Heart right ventricle (tissue), 16 donors: ENCODE measurements at places on chromosomes 16 and 17. TPM values are rescaled to one million over a fixed set of nuclear protein-coding genes. Genes with fewer than 3 reads are reported as not detected.
A peak's percentile ranks its signal among the peaks of the same experiment; 100 is the strongest.

Gene KRT23
- polyA plus RNA-seq, result not detected

Gene CLEC19A
- polyA plus RNA-seq, result not detected

Gene TEX14
- polyA plus RNA-seq, result 0.88 TPM

Gene ASPHD1
- polyA plus RNA-seq, result 0.28 TPM

Gene TBC1D3H
- not detected for polyA plus RNA-seq

Gene KRT32
- 0.22 TPM for polyA plus RNA-seq

Gene HLF
- polyA plus RNA-seq, result 4.4 TPM

Gene CISD3
- polyA plus RNA-seq, result 83.6 TPM

Gene OR1A1
- not detected for polyA plus RNA-seq

Gene CORO1A
- 11.5 TPM for polyA plus RNA-seq

Gene FBXO39
- 0.37 TPM for polyA plus RNA-seq

Gene HAP1
- polyA plus RNA-seq, result not detected

Gene USP10
- 17.5 TPM for polyA plus RNA-seq

- no peak for DNase-seq
Measured at GRCh38 chr16:58497468-58497867, 2.5 kb upstream of the NDRG4 start.

GRCh38 chr16:11629071-11630030 lies 38.9 kb upstream of the SNN start:
- DNase-seq, result no peak

DNA sequence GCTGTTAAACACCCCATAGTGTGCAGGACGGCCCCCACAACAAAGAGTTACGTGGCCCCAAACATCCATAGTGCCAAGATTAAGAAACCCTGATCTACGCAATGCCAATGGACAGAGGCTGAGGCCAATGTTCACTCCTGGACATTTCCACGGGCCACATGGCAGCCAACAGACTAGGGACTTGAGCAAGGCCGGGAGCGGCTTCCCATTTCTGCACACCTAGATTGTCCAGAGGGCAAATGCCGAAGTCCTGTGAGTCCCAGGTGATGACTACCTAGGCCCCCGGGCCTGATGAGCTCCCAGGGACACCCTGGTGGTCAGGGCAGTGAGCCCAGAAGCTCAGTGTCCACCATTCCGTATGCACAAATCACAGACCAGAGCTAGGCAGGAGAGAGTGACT lies 95.5 kb downstream of the AMFR start:
- no peak for DNase-seq

- DNase-seq, result no peak
Measured at GRCh38 chr16:82108774-82109173, 61.2 kb downstream of the MPHOSPH6 start.

- DNase-seq, result no peak
Measured at GRCh38 chr16:66028510-66029216, 337.8 kb upstream of the CDH5 start.

DNA sequence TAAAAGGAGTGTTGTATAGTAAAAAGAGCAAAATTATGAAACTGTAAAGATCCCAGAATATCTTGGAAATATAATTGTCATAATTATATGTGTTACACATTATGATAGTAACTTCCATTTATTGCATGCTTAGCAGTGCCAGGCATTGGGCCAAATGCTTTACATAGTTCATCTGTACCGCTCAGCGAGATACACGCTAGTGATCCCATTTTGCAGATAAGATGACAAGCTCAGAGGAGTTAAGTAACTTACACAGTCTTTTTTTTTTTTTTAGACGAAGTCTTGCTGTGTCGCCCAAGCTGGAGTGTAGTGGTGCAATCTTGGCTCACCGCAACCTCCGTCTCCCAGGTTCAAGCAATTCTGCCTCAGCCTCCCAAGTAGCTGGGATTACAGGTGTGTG lies 6.8 kb upstream of the EZH1 start:
- DNase-seq, result no peak

DNA sequence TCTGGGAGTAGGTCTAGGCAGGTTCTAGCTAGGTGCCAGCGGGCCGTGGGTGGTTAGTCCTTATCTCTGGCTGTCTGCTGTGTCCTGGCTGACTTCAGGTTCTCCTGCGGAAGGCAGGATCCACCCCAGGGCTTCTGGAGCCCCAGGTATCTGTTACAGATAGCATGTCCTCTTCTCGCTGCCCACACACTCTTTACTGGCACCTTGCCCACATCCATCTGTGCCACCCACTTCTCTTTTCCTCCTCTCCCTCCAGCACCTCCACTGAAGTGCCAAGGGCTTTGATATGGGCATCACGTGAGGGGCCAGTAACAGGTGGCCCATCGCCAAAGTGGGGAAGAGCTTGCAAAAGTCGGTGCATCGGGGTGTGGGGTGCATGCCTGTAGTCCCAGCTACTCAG lies 4.6 kb upstream of the MPP2 start:
- peak; percentile 57 for DNase-seq

- no peak for DNase-seq
Measured at GRCh38 chr17:27282054-27282551, 11.8 kb upstream of the WSB1 start.

DNA sequence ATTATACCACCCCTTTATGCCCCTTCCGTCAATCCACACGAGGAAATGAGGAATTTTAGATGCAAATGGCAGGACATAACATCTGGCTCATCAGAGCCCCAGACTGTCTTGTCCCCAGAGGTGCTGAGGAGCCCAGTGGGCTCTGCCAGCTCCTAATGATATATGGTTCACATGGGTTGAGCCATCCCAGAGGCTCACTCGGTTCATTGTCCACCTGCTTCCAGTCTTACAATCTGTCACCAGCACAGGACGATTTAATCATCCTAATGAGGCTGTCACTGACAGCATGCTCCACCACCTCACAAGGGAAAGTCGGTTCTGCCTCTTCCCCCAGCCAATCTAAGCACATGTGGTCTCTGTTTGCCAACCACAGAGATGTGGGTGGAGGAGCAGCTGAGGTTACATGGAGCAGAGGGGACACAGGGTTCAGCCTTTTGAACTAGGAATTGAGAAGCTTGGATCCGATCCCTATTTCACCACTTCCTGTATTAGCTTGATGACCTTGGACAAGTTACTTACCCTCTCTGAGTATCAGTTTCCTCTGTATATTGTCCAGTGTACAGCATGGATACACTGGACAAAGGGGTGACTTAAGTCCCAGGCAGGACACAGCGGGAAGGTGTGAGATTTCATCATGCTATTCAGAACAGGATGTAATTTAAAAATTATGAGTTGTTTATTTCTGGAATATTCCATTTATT lies 27.0 kb upstream of the DHX8 start:
- DNase-seq, result peak; percentile 15

DNA sequence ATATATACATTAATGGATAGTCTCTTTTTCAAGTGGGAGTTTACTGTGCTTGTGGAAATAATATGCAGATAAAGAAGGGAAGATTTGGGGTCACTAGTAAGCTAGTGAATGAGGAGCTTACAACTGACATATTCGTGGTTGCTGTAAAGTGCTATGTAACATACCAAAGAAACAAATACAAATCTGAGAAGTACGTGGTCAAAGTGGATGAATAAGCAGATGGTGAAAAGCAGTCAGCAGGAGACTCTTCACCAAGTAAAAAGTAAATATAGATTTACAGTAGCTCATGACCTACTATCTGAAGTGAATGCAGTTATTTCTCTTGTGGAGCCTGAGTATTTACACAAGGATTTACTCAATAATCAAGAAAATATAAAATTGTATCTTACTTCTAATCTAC lies 136.6 kb upstream of the ELAC2 start:
- no peak for DNase-seq

- no peak for DNase-seq
Measured at GRCh38 chr17:20307326-20307910, 159.9 kb downstream of the LGALS9B start.

DNA sequence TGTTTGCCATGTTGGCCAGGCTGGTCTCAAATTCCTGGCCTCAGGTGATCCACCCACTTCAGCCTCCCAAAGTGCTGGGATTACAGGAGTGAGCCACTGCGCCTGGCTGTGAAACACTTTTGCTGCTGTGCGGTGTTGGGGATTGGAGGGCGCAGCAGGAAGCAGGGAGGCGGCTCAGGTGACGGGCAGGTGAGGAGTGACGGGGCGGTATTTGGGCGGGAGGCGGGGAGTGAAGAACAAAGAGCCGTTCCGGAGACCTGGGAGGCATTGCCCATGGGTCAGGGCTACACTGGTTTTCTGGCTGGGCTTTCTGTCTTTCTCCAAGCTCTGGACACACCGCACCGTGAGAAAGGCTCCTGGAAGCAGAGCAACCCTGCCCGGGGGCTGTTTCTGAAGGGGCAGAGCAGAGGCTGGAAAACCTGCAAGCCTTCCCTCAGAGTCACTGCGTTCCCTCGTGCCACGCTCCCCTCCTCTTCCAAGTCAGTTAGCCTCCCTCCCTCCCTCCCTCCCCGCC lies 22.1 kb downstream of the CRISPLD2 start:
- no peak for DNase-seq

- DNase-seq, result peak; percentile 91
Measured at GRCh38 chr16:72848759-72849664, 198.9 kb downstream of the ZFHX3 start.

DNA sequence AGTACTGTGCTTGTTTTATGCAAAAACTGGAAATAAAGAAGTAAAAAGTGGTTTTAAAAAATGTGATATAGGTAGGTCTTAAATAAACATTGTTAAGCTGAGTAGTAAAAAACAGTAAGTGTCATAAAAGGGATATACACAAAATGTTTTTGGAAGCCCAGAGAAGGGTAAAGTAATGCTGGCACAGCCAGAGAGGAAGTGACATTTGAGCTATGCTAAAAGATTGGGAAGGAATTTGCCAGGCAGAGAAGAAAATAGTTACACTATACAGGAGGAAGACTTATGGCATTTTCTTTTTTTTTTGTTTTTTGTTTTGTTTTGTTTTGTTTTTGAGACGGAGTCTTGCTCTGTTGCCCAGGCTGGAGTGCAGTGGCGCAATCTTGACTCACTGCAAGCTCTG lies 40.8 kb upstream of the TAOK1 start:
- no peak for DNase-seq

DNA sequence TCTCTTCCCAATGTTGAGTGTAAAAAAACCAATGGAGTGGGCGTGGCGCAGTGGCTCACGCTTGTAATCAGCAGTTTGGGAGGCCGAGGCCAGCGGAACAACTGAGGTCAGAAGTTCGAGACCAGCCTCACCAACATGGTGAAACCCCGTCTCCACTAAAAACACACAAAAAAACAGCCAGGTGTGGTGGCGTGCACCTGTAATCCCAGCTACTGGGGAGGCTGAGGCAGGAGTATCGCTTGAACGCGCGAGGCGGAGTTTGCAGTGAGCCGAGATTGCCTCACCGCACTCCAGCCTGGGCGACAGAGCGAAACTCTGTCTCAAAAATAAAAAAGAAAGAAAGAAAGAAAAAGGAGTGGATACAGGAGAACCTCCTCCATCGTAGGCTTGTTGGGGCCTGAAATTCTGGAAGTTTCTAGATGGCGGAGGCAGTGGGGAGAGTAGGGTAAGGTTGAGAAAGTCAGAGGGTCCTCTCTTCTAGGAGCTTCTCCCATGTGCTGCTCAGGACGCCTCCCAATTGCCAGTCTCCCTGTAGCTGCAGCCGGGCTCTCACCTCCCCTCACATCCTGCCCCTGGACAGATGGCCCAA lies 709 bp upstream of the ZNF764 start:
- DNase-seq, result no peak

DNA sequence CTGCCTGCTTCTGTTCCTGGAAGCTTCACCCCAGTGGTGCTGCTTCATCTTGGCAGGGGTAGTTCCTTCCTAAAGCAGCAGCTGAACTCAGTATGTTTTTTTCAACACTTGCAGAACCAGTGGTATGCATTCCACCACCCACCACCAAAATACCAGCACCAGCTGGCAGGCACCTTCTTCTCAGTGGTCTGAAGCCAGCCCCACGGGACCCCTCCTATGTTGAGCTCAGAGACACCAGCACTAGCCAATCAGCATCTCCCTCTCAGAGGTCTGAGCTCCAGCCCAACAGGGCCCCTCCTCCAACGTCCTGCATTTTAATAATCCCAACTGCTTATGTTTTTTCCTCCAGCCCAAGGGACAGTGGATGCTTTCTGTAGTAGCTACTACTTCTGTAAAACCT lies 299.6 kb upstream of the CCL2 start:
- DNase-seq, result no peak

- DNase-seq, result no peak
Measured at GRCh38 chr17:48547808-48548522, 3.1 kb upstream of the HOXB2 start.

DNA sequence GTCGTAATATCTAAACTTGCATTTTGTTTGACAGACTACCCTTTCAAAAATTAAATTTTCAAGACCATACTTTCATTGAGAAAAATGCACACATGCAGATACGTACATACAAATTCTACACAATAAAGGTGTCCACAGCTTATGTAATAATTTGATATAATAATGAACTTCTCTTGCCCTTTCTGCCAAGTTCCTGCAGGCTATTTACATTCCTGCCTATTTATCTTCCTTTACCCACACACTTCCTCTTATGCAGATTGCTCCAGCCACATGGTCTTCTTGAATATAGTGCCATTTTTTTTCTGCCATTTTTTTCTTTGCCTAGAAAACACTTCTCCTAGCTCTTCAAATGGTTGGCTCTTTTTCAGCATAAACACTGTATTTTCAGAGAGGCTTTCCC lies 826.9 kb upstream of the CDH8 start:
- DNase-seq, result no peak

DNA sequence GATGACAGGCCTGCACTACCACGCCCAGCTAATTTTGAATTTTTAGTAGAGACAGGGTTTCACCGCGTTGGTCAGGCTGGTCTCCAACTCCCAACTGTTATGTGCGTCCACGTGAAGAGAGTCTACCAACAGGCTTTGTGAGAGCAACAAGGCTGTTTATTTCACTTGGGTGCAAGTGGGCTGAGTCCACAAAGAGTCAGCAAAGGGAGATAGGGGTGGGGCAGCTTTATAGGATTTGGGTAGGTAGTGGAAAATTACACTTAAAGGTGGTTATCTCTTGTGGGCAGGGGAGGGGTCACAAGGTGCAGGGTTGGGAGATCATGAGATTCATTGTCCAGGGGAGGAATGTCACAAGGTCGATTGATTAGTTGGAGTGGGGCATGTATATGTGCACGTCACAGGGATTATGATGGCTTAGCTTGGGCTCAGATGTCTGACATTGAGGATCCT lies 111.6 kb downstream of the GOSR1 start:
- no peak for DNase-seq

GRCh38 chr17:75774991-75775668 lies 9.5 kb upstream of the UNK start:
- no peak for DNase-seq

GRCh38 chr16:75002474-75002873 lies 3.6 kb downstream of the ZNRF1 start:
- no peak for DNase-seq

DNA sequence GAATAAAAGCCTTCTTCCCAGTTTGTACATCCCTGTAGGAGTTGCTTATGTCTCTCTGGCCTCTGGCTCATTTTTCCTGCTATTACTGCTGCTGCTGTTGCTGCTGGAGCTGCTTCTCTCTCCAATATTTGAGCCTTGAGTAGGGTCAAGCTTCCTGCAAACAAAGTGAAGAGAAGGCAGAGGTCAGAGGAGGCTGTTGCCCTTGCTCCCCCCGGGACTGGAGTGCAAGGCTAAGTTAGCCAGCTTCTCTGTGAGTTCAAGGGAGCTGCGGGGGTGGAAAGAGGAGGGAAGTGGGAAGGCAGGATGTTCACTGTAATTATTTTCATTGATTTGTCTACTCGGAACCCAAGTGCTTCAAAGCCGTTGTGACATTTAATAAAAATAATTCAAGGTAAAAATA lies 77.0 kb upstream of the TMEM132E start:
- DNase-seq, result peak; percentile 25

GRCh38 chr16:78192734-78193488 lies 93.5 kb downstream of the WWOX start:
- no peak for DNase-seq
